Hematopoietic multipotent progenitor cell treated with erythropoietin and hydrocortisone succinate and interleukin-3 and kit ligand, for 8 days (in vitro differentiated cells): ENCODE measurements at places on chromosomes 7 and 10.
A peak's percentile ranks its signal among the peaks of the same experiment; 100 is the strongest.

DNA sequence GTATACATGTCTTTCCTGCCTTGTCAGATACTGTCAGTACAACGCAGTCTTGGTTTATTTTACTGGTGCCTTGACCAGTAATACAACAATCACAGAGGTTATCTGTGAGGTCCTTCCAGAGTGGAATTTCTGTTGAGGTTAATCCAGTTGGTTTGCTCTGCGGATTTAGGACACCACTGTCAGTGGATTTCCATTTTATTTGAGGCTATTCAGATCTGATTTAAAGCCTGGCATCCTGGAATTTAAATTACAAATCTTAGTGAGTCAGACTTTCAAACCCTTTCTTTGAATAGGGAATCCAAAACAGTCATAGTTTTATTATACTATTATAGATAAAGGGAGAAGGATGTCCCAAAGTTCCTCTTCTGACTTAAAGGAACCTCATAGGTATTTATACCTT is 40.5 kb downstream of the ANLN start:
- no peak for DNase-seq

DNA sequence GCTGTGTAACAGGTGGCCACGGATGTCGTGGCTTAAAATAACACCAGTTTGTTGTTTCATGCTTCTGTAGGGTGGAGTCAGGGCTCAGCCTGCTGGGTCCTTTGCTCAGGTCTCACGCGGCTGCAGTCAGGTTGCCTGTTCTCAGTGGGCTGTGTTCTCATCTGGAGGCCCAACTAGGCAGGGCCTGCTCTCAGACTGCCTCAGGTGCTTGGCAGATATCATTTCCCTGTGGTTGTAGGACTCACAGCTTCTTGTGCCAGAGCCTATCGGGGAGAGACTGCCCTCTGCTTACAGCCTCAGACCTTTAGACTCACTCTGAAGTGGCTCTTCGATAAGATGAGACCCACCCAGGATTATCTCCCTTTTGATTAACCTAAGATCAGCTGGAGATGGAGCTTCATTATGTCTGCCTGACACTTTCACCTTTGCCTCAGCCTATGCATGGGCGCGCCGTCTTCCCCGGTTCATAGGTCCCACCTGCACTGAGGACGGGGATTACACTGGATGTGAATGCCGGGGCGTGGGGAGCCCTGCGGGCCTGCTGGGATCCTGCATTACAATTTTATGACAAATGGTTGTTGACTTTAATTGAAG is 55.3 kb downstream of the INPP5A start:
- DNase-seq = no peak

- peak; percentile 53 for DNase-seq
Observed at GRCh38 chr10:52308251-52309031, 5.6 kb upstream of the DKK1 start.

GRCh38 chr7:2843711-2844152 is 376 bp downstream of the GNA12 start:
- DNase-seq = no peak

GRCh38 chr10:49296382-49296781 is 2.6 kb upstream of the C10orf71 start:
- DNase-seq = no peak

DNA sequence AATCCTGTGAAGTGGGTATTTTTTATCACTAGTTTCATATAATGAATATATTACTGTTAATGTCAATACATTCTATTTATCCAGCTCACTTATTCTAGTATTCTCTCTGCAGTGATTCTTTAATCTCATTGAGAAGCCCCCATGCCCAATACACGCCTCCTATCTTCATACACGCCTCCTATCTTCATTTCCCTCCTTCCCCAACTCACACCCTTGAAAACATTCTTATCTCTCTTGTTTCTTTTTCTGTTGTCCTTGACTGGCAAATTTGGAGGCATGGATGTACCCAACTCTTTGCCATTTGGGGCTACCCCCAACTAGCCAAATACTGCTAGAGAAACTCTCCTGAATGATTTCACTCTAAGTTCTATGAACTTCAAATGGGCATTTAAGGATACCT is 40.5 kb downstream of the ST8SIA6 start:
- DNase-seq = peak; percentile 74

DNA sequence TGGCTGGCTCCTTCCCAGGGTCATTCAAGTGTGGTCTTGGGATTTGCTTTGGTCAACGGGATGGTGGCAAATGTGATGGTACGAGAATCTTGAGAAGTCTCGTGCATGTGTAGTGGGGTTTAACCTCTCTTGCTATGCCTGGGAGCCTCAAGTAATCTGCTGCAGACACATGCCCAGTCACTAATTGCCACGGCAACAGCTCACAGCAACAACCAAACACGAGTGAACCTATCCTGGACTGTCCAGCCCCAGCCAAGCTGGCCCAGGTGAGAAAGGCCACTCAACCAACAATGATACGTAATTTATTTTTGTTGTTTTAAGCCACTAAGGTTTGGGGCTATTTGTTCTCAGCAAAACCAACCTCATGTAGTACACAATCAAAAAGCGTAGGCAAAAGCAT is 38.1 kb upstream of the DDC start:
- DNase-seq = no peak

GRCh38 chr7:25562673-25563182 is 334.4 kb upstream of the NPVF start:
- DNase-seq = no peak

DNA sequence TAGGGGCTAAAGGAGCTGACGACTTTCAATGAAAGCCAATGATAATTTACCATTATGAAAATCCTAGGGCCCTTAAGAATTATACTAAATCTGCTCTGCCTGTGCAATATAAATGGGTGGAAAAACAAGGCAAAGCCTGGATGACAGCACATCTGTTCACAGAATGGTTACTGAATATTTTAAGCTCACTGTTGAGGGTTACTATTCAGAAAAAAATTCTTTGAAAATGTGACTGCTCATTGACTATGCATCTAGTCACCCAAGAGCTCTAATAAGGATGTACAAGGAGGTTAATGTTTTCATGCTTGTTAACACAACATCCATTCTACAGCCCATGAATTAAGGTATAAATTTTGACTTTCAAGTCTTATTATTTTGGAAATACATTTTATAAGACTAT is 8.9 kb downstream of the DKK1 start:
- no peak for DNase-seq

DNA sequence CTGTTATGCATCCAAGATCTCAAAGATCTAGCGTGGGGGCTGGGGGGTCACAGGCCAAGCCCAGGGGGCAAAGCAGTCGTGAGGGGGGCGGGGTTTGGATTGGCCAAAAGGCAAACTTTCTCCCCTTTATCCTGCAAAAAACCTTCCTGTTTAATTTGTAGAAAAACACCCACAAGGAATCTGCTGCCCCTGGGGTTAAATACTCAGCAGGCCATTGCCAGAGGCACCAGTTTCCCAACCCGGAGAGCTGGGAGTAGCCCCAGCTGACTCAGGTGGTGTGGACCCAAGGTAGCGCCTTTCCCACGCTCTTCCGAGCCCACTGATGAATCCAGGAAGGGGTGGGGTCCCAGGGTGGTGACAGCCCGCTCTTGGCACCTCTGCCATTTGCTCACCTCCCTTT is 21.4 kb downstream of the KCP start:
- DNase-seq = no peak

DNA sequence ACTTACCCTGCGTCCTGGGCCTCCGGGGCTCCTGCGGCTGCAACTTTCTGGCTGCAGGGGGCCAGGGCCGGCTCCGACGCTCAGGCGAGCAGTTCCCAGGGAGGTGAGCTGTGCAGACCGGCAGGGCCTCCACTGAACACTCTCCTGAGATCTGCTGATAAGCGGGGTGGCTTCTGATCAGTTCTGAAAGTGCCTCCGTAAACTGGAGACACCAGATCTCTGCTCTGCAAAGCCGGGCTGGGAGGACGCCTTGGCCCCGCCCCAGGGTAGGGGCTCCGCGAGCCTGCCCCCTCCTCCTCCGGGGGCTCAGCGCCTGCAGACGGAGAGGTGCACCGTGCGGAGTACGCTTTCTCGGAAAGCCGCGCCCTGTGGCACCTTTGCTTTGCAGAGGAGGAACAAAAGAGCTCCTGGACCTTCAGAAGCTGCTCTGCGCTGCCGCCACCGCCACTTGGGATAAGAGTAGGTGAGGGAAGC is 141.3 kb upstream of the VKORC1L1 start:
- peak; percentile 35 for DNase-seq

DNA sequence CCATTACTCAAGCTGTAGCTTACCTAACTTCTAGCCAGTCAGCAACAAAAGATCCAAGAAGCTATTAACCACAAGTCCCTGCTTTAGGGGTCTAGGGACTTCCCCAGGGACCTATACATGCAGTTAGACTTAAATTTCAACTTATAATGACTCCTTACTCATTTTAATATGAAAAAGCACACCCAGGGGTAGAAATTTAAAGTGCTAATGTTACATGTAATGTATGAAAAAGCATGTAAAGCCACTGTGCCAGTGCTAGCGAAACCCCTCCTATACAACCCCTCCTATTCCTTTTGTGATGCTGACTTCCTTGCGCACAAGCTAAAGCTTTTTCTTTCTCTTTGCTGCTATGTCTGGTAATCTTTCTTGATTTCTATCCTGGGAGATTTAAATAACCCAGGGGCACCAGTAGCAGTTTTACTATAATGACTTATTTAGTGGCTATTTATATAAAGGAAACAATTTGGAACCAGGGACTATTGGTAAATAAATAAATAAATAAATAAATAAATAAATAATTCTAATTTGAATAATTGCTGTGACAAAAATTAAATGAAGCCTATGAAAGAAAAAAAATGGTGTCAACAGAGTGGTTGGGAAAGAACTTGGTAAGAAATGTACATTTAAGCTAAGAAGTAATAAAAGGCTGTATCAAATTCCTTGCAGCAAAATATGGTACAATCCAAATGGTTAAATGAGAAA is 110.5 kb upstream of the MAGI2 start:
- no peak for DNase-seq

GRCh38 chr7:144665689-144666381 is 170.0 kb downstream of the TPK1 start:
- no peak for DNase-seq

DNA sequence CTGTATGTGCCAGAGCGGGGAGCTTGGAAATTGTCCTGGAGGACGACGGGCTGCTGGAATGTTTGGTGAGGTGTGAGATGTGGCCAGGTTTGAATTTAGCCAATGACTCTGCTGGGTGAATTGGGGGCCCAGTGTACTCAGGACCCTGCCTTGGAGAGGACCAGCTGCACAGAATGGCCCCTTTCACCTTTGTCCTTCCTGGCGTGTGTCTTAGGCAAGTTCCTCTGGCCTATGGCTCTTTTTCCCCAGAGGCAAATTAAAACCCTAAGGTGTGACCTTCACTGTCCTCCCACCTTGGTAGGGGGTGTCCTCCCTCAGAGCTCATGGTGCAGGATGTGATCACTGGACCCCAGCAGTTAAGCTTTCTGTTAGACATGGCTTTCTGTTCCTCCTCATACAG is 47.8 kb downstream of the CXCL12 start:
- no peak for DNase-seq

DNA sequence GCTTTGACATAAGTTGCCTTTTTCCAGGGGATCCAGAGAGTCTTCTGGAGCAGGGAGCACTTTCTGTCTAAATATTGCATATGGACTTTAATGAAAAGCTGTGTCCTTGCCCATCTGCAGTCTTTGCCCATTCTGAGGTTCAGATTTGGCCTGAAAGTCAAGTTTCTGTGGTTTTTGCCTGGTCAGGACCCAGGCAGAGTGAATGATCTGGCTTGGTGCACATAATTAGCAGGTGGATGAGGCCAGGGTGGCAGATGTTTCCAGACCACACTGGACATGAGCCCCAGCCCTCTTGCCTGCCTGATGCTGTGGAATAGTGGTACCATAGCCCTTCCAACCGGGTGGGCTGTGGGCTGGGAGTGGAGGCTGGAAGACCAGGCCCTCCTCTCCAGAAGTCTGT is 11.0 kb downstream of the HECW1 start:
- no peak for DNase-seq

DNA sequence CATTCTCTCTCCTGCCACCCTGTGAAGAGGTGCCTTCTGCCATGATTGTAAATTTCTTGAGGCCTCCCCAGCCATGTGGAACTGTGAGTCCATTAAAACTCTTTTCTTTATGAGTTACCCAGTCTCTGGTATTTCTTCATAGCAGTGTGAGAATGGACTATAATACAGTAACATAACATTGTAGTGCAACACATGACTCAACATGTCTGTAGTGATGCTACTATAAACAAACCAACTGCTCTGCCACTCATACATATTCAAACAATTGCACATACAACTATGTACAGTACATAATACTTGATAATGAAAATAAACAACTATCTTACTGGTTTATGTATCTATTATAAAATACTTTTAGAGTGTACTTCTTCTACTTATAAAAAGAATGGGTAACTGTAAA is 7.1 kb downstream of the ATOH7 start:
- no peak for DNase-seq

GRCh38 chr10:133164816-133165555 is 5.0 kb downstream of the KNDC1 start:
- no peak for DNase-seq

GRCh38 chr7:70432567-70433001 is 699.4 kb upstream of the GALNT17 start:
- no peak for DNase-seq

DNA sequence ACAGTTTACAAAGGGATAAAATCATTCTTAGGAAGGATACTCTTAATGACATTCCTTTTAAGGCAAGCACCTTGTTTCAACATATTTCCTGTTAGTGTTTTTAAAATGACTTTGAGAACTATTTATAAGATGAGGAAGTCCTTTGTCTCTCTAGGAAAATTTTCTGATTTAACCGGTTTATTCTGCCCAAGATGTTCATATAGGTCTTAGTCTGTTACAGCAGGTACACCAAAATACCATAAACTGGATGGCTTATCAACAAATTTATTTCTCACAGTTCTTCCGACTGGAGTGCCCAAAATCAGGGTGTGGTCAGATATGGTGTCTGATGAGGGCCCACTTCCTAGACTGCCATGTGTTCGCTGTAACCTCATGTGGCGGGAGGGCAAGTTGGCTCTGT is 77.9 kb downstream of the GSAP start:
- peak; percentile 57 for DNase-seq

DNA sequence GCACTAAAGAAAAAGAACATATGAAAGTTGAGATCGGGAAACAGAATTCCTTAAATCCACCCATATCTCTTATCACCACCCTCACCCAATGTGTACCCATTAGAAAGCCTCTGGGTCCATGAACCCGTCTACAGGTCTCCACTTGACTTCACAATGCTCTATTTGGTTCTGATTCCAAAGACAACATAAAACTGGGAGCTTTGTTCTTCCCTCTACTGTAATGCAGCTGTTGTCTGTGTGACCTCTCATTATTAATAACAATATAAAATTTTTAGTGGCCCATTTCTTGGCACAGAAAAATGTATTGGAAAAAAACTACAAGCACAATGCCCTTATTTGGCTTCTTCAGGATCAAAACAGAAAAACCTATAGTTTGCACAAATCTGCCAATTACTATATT is 30.0 kb downstream of the DOCK4 start:
- DNase-seq = no peak
